ENCODE measurements at places on chromosomes 13 and 19.
A peak's percentile ranks its signal among the peaks of the same experiment; 100 is the strongest.

- DNase-seq: no peak
Measured at GRCh38 chr13:106796280-106797047, 228.5 kb upstream of the ARGLU1 start.

DNA sequence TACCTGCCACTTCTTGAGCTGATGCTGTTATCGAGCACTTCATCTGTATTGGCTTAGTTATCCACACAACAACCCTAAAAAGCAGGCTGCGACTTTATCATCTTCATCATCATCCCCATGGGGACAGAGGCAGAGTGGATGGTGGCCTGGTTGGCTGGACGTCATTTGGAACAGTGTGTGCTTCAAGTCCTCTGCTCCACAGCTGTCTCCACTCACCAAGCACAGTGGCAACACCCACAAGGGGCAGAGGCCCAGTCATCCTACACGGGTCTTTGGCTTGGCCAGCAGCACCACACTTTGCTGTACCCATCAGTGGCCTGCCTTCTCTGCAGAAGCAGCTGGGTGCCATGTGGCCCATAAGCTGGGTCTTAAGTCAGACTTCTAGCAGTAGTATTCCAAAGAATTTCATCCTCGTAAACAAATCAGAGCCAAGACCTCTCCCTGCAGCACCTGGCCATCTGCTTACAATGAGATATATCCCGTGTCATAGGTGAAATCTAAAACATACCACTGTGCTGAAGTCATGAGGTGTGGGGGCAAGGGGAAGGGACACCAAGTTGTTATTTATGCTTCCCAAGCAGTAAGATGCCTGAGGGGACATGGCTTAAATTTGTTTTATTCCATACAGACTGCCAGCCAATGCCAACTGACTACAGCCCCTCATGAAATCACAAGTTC, 47.9 kb upstream of the EPHX3 start:
- peak; percentile 79 for DNase-seq

- no peak for DNase-seq
Measured at GRCh38 chr19:4089400-4089908, 22.8 kb upstream of the ZBTB7A start.

- DNase-seq: no peak
Measured at GRCh38 chr19:42086770-42087550, 11.0 kb downstream of the ZNF574 start.

GRCh38 chr19:46077815-46078167, 37.0 kb upstream of the IGFL4 start:
- no peak for DNase-seq

GRCh38 chr13:41528021-41528420, 70.7 kb downstream of the RGCC start:
- no peak for DNase-seq

DNA sequence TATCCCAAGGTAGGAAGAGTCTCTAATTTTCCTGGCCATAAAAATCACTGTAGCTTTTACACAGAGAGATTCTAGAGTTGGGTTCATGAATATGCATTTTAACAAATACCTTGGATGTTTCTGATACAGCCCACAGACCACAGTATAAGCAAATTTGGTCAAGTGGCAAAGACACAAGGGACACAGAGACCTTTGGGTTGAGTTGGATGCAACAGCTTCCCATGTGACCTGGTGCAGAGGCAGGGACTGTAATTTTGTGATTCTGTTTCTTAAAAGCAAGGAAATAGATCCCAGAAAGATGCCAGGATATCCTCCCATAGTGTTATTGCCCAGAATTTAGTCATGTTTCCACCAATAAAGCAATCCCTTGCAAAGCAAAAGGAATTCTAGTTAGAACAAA, 27.0 kb downstream of the FPR3 start:
- no peak for DNase-seq

DNA sequence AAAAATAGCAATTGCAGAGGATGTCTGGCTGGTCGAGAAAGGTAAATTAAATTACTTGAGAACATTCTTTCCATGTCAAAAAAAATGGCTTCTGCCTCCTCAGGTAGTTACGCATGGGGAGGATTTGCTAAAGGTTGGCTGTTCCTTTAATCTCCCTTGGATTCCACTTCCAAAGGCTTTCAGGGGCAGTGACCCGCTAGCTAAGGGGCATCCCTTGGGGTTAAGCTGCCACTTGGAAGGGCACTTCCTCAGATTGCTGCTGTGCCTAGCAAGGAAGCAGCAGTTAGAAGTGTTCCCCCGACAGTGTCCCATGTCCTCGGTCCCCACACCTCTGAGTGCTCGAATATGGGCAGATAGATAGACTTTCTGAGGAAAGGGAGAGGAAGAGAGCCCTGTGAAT, 108.5 kb downstream of the RGCC start:
- no peak for DNase-seq

Measured in SJCRH30 (cell line).